Left colon (tissue), 2 donors: ENCODE measurements at places on chromosomes 2 and 18. TPM values are rescaled to one million over a fixed set of nuclear protein-coding genes. Genes with fewer than 3 reads are reported as not detected.
A peak's percentile ranks its signal among the peaks of the same experiment; 100 is the strongest.

DNA sequence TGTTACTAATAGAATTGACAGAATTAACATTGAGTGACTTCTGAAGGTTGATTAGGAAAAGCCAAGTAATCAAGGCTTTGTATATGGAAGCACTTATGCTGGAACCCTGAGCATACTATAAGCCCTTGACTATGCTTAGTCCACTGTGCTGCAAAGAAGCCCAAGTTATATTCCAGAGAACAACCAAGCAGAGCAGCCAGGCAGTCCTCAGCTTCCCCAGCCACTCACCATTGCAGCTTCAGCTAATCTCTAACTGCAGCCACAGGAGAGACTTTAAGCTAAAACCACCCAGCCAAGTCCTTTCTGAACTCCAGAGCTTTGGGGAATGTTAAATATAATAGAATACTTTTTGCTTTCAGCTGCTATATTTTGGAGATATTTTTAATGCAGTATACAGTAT lies 164.4 kb upstream of the VWC2L start:
- DNase-seq = no peak

GRCh38 chr2:233380132-233380895 lies 26.0 kb downstream of the DGKD start:
- no peak for DNase-seq

DNA sequence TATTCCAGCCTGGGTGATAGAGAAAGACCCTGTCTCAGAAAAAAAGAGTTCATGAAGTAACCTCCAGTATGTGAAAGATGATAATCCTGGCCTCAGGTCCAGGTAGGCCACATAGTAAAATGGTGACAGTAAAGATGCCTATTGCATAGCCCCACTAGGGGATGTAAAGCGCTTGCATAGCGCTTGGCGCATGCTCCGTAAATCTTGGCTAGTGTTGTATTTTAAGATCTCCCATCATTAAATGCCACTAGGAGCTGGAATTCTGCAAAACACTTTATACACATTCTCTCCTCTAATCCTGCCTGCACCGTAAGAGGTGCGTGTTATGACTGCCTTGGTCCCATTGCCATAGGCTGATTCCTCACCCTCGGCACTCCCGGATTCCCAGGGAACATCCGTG lies 153.6 kb downstream of the TFCP2L1 start:
- no peak for DNase-seq

GRCh38 chr2:42193722-42194187 lies 24.6 kb downstream of the EML4 start:
- no peak for DNase-seq

POMC gene
- total RNA-seq = 0.59 TPM

GRCh38 chr2:66839551-66840320 lies 404.8 kb downstream of the MEIS1 start:
- DNase-seq = no peak

DNA sequence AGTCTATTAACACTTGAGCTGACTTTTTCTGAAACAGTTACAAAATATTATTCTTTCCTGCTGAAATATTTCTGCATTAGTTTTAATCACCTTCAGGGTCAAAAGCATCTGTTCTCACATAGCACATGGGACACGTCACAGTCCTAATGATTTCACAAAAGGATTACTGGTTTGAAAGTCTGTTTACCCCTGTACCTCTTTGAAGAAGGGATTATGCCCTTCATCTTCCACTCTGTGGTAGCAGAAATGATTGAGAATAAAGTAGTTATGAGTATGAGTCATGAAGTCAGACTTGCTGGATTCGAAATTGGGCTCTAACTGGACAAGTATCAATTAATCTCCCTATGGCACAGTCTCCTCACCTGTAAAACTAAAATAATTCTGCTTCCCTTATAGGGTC lies 121.2 kb downstream of the SATB2 start:
- DNase-seq = no peak

LRP2 gene
- total RNA-seq = not detected

DNA sequence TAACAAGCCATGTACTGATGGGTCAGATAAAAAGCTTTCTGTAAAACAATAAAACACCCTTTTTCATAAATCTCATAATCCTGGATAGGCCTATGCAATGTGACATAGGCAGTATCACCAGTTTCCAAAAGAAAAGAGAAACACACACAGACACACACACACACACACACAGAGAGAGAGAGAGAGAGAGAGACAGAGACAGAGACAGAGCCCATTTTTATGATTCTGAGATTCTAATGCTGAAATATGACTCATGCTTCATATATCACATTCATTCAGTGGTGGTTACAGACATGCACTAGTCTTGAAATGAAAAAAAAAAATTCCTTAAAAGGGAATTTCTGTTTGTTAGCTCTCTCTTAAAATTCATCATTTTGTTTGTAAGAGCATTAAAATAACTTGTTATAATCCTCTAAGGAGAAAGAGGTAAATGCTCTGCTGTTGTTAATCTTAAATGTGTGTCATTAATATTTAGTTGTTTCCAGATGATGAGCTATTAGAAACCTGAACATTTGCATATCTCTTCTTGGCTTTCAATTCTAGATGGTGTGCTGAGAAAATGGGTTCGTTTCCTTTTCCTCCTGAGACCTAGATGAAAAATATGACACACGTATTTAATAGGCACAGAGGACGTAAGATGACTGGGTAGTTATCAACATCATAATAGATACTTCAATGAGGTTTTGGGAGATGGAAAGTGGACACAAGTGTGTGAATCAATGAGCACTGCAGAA lies 1598.7 kb upstream of the ACVR2A start:
- no peak for DNase-seq

GRCh38 chr2:130749641-130750040 lies 5.7 kb upstream of the AMER3 start:
- DNase-seq = no peak

GRCh38 chr2:157258520-157259326 lies 1.2 kb downstream of the GALNT5 start:
- peak; percentile 42 for DNase-seq

- DNase-seq = peak; percentile 13
Measured at GRCh38 chr2:61434314-61434713, 36.6 kb downstream of the USP34 start.

- DNase-seq = no peak
Measured at GRCh38 chr18:36446059-36446458, 148.5 kb downstream of the FHOD3 start.

DNA sequence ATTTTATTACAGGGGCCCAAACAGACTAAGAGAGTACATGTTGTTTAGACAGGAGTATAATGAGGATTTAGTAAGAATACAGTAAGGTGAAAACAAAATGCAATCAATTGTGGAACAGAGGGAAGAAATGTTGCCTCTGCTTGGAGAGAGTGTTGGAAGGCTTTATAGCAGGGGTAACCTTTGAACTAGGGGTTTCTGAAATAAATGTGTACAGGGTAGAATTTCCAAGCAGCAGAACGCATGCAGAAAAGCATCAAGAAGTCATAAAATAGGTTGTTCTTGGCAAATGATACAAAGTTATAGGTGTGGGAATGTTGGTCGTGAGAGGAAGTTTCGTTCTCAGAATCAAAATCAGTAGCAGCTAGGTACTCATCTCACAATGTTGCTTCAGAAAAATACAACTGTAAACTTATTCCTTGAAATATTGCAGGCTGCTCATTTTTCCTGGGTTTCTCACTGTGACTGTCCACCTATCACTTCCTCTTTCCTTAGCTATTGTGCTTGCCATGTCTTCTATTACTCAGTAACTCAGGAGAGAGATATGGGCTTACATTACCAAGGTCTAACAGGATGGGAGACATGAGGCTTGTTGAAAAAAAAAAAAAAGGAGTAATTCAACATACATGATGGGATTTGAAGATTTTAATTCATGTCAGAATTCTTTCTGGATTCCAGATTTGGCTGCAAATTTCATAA lies 17.1 kb upstream of the HNMT start:
- no peak for DNase-seq

HOXD4 gene
- 9.7 TPM for total RNA-seq

GRCh38 chr2:106886916-106887758 lies 1.2 kb upstream of the ST6GAL2 start:
- peak; percentile 57 for DNase-seq

- DNase-seq = no peak
Measured at GRCh38 chr2:85415980-85416650, 2.4 kb upstream of the SH2D6 start.

C1GALT1C1L gene
- total RNA-seq = not detected

DNA sequence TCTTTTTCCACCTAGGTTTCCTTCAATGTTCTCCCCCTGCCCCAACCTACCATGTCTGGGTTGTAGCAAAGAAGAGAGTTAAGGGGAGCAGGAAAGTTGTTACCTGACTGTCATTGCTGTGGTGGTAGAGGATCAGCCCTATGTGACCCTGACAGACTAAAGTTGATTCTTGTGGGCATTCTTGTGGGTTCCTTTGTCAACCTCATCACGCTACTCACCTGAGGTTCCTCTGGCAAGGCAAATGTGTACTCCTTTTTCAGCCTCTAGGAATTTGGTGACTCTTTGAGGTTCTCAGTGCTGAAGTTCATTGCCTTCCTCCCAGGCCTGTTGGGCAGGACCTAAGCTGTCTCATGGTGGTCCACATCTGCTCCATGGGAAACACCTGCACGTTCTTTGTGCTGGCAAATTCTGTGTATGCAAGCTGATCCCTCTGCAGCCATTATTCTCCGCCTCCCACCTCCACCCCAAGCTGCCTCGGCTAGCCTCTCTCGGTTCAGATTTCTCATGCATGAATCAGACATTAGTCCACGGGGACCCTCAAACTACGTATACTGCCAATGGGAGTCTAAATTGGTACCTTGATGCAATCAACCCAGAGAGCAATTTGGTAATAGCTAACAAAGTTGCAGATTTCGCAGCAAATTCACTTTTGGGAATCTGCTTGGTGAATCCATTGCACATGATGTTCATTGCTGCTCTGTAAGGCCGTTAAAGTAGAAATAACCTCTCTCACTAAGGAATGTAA lies 1.5 kb upstream of the GMCL1 start:
- no peak for DNase-seq

GRCh38 chr2:151459358-151459757 lies 49.7 kb downstream of the RIF1 start:
- DNase-seq = no peak

DNA sequence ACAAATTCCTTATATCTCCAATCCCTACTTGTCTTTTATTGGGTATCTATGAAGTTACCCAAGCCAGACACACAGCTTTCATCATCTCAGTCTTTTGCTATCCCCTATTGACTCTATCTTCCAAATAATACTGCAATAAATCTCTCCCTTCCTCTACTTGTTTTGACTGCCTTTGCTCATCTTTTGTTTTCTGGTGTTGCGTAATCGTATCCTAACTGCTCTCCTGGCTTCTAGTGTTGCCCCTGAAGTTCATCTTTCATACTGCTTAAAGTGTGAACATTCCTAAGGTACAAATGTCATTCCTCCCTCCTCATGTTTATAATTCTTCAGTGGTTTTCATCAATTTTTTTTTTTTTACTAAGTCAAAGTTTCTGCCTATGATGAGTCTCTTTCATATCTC lies 491.3 kb upstream of the DCC start:
- no peak for DNase-seq

- DNase-seq = no peak
Measured at GRCh38 chr2:176789751-176790150, 422.8 kb upstream of the HNRNPA3 start.

DNA sequence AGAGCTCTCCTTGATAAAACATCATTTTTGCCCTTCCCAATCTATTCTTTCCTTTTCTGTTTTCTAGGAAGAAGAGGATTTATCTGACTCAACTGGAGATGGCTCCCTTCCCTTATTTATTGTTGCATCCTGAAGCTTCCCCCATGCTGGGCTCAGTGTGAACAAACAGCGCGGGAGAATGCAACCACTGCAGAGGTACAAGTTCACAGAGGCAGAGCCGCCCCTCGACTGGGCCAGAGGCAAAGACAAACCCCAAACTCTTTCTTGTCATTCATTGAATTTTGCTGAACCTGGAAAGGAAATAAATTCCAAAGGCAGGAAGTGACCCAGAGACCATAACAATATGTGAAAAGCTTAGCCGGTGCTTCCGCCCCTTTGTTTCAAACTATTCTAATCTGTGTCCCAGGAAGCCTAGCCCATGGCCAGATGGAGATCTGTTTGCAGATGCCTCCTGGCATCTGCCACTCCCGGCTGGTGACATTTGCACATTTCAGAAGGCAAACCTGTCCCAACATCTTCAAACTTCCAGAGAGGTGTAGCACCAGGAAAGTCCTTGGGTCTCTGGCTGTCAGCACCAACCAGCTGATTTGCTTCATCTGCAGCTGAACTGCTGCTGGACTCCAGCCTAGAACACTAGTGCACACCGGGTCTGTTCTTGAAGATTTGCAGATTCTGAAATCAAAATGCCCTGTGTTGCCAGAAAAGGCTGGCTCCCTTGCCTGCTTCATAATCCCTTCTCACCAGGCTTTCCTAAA lies 79.4 kb upstream of the MAP4K3 start:
- no peak for DNase-seq
